ENCODE measurements at places on chromosomes 6 and 20.

GRCh38 chr6:106452628-106453027 lies 92.1 kb downstream of the CRYBG1 start:
- no peak for DNase-seq

- DNase-seq = no peak
Measured at GRCh38 chr20:49701241-49701790, 12.4 kb downstream of the B4GALT5 start.

DNA sequence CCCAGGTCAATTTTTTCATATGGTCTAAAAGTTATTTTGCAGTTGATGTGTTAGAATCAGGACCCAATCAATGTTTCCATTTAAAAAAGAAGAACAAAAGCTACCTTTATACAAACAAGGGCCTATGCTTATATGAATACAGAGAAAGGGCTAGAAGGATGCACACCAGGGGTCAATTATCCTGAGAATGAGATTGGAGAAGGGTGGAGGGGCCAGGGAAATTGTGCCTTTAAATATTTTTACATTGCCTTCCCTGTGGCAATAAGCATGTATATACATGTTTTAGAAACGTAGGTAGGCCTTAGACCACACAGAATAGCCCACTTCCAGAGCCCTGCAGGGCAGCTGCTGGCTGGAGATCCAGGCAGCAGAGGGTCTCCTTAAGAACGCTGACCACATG lies 12.7 kb downstream of the EXOC2 start:
- DNase-seq = no peak

DNA sequence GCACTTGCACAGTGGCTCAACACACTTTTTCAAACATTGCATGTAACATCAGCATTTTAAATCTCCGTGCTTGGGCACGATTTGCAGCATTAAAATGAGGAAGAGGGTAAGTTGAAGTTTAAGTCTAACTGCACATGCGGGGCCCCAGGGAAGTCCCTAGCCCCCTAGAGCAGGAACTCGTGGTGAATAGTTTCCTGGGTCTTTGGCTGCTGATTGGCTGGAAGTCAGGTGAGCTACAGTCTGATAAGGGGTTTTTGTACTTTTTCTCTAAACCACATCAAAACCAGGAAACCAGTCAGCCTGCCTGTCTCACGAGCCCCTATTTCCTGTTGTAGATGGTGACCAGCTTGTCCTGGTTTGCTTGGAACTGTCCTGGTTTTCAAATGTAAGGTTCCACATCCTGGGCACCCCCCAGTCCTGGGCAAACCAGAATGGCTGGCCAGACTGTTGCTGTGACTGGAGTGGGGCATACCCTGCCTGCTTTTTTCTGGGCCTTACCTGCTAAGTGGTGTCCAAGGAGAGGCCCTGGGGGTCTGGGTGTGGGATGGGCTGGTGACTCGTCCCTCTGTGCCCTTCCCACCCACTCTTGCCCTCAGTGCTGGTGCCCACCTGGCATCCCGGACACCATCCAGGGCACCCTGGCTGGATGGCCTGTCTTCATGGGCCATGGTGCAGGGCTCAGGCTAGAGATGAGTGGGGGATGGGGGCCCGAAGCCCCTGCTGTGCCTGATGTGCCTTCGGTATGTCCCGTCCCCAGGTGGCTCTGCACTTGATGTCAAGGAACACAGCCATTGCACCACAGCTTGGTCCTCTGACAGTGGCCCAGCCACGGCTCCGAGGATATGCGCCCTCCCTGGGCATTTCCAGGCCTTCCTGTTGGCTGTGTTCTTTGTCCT lies 31.8 kb downstream of the SUN5 start:
- DNase-seq = no peak

DNA sequence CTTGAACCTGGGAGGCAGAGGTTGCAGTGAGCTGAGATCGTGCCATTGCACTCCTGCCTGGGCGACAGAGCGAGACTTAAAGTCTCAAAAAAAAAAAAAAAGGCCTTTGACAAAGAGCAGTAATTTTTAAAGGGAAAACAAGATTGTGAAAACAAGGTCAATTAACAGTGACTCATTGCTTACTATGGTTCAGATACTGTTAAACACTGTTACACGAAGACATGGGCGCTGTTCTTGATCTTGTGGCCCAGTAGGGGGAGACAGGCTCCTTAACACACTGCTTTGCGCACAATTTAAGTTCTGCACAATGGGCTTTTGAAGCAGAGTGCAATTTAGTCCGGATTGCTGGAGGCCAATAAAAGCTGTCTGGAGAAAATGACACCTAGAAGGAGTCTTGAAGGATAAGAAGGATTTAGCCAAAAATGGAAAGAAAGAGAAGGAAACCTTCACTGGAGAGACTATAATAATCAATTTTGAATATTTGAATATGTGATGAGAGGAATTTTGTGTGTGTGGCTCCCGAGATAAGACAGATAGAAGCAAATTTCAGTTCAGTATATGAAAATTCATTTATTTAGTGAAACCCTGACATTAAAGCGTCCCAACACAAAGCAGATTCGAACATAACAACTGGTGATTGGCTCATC lies 6.0 kb upstream of the LATS1 start:
- peak; percentile 35 for DNase-seq

- no peak for DNase-seq
Measured at GRCh38 chr20:36116807-36117441, 37.6 kb upstream of the EPB41L1 start.

- DNase-seq = no peak
Measured at GRCh38 chr6:140921366-140922226, 1211.1 kb upstream of the GJE1 start.

GRCh38 chr6:45644720-45645119 lies 267.0 kb upstream of the SUPT3H start:
- no peak for DNase-seq

DNA sequence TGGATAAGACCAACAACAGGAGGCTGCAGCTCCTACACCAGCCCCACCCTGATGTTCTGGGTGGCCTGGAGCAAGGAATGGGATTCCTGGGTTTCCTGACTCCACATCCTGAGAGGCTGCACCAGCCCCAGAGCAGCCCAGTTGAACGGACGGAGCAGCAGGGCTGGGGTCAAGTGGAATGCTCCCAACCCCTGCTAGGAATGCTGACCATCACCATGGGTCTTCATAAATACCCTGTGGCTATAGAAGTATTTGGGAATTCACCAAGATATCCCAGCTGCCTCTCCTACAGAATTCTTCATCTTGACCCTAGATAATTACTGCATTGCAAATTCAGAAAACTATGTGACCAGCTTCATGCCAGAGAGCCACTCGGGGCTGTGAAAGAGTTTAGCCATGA lies 180.3 kb downstream of the THBS2 start:
- DNase-seq = no peak

DNA sequence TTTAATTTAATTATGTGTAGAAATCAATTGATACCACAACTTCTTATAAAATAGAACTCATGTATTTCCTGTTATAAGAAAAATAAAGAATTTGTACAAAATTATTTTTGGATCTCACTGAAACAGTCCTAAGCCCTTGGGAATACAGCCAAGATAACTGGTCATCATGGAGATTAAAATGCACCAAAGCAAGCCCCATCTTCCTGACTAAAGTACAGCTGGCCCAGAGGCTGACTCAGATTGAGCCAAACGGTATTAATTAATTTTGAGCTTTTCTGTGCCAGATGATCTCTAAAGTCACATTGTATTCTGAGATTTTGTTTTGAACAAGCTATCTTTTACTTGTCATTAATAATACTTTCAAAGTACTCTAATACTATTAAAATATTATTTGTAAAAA lies 978.5 kb downstream of the TBC1D32 start:
- DNase-seq = no peak

All from anterior cingulate cortex (tissue), 58 donors.